ENCODE measurements at places on chromosomes 1 and 21.

DNA sequence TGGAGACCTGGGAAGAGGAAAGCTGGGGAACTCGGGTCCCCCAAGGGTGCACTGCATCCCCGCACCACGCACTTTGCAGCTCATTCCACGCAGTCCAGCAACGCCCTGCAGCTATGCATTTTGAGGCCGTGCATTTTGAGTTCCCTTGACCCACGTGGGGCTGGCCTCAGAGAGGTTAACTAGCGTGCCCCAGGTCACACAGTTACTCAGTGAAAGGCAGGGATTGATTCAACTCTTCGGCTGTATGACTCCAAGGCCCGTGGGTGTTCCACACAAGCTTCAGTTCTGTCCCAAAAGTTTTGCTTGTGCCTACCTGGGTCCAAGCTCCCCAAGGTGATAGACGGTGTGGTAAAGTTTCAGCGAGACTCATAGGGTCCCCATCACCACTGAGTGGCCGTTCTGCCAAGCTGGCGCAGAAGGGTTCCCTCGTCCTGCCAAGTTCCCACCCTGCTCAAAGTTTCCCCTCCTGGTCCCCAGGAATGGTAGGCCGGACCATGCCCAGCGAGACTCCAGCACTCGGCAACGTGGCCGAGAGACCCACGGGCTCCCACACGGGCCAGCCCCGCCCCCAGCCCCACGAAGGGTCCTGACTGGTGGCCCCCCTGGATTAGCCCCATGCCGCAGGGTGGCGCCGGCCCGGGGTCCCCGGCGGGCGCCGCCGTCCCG lies 611 bp downstream of the HSPG2 start:
- no peak for DNase-seq

DNA sequence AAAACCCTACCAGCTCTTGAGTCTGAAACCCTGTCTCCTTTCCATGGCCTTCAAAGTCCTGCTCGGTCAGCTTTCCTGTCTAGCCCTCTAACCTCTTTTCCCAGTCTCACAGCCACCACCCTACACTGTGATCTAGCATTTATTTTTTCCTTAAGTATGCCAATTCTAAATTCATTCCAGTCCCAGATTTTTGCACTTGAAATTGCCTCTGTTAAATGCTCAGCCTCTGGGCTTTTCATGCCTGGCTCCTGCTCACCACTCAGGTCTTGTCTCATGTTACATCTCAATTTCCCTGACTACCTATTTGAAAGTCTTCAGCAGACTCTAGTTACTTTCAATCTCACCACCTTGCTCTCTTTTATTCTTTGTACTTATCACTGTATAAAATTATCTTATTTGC lies 176.2 kb downstream of the ADGRL4 start:
- no peak for DNase-seq

GRCh38 chr1:206464456-206464964 lies 5.8 kb upstream of the IKBKE start:
- DNase-seq: no peak

DNA sequence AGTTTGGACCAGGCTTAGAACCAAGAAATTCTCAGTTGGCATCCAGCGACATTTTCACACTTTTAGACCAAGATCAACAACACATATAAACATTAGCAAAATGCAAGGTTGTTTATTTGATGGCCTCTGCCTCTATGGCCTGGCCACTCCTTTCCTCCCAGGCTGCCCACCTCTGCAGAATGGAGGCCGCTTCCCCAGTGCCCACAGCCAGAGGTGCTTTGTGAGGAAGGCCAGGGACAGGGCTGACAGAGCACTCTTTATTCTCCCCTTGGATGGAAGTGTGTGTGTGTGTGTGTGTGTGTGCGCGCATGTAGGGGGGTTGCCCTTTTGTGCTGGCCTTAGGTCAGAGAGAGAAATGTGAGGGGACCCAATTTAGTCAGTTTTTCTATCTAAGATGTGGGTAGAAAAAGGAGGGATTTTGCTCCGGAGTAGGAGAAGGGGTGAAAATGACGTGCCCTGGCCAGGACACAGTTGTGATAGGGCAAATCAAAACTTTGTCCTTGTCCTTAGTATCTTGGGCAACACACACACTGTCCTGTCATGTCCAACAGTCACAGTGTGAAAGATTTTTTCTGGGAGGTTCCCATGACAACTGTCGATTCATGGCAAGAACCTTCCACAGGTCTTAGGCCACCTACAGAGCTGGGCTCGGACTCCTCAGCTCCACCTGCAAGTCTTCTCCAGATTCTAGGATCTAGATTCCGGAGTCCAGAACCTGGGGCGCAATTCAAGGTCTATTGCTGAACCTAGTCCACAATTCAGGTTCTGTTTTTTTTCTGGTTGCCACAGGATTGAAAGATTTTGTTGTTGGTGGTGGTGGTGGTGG lies 104.9 kb upstream of the SLC2A1 start:
- DNase-seq: no peak

GRCh38 chr1:114025609-114026401 lies 46.5 kb downstream of the OLFML3 start:
- no peak for DNase-seq

GRCh38 chr1:114986286-114986685 lies 43.3 kb upstream of the TSHB start:
- DNase-seq: no peak

- DNase-seq: no peak
These were observed 824.8 kb downstream of the ADGRL2 start for GRCh38 chr1:82625537-82625936.

- DNase-seq: no peak
These were observed 17.0 kb upstream of the OLFML2B start for GRCh38 chr1:162040657-162041056.

DNA sequence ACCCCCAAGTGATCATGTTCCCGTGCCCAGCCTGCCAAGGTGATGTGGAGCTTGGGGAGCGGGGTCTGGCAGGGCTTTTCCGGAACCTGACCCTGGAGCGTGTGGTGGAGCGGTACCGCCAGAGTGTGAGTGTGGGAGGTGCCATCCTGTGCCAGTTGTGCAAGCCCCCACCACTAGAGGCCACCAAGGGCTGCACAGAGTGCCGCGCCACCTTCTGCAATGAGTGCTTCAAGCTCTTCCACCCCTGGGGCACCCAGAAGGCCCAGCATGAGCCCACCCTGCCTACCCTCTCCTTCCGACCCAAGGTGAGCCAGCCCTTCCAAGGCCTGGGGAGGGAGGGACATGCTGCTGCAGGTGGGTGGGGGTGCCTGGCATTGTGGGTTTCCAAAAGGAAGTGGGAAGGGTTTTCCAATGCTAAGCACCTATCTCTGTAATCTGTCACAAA lies 2.3 kb downstream of the TRIM46 start:
- DNase-seq: no peak

GRCh38 chr1:86356247-86356646 lies 39.9 kb downstream of the ODF2L start:
- DNase-seq: no peak

DNA sequence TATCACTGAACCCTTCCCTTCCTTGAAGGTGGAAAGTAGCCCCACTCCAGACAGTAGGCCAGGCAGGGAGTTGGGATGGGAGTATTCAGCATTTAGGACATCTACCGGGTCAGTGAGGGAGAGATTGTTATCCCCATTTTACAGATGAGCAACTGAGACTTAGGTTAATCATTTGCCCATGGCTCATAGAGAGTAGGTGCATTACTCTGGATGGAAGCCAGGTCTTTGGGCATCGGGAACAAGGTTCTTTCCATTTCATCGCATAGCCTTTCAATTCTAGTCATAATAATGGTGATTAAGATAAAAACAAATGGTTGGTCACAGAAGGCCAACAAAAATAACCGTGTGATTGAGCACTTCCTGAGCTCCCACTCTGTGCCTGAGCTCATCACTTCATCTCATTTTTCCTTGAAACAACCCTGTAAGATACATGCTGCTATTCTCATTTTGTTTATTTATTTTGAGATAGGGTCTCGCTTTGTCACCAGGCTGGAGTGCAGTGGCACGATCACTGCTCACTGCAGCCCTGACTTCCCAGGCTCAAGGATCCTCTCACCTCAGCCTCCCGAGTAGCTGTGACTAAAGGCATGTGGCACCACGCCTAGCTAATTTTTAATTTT lies 64.8 kb downstream of the NAV1 start:
- DNase-seq: no peak

DNA sequence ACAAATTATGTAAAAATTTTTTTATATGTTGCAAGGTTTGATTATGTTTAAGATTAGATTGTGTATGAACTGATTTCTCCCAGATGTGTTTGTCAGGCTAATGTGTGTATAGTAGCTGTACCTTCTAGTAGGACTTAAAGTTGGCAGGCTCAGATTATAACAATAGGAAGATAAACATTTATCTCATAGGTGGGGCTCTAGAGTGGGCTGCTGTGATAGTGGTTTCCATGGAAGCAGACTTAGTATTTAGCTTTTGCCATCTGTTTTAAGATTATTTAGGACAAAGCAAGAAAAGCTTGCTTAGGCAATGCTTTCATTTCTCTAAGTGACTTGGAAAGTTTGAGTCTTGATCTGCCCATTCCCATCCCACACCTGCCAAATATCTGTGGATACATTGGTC lies 187.7 kb upstream of the CACYBP start:
- no peak for DNase-seq

GRCh38 chr1:205595435-205595834 lies 36.4 kb downstream of the ELK4 start:
- DNase-seq: no peak

- no peak for DNase-seq
These were observed 776 bp downstream of the ITSN1 start for GRCh38 chr21:33642896-33643657.

- DNase-seq: no peak
These were observed 888.3 kb downstream of the LTN1 start for GRCh38 chr21:28104346-28104745.

DNA sequence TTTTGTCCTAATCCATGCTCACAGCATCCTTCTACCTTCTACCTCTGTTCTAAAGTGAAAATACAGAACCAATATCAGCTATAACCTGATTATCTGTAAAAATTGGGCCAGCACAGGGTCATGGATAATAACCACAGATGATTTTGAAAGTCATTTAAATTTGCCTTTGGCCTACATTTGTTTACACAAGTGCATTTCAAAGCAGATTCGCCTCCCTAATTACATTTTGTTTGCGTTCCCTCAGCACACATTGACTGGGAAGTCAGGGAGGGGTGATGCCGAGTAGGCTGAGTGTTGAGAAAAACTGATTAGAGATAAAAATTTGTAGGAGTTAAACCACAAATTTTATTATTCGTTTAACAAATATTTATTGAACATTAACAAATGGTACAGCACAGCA lies 19.2 kb upstream of the RGS8 start:
- DNase-seq: no peak

GRCh38 chr1:52404975-52405338 lies 555 bp downstream of the PRPF38A start:
- DNase-seq: no peak

DNA sequence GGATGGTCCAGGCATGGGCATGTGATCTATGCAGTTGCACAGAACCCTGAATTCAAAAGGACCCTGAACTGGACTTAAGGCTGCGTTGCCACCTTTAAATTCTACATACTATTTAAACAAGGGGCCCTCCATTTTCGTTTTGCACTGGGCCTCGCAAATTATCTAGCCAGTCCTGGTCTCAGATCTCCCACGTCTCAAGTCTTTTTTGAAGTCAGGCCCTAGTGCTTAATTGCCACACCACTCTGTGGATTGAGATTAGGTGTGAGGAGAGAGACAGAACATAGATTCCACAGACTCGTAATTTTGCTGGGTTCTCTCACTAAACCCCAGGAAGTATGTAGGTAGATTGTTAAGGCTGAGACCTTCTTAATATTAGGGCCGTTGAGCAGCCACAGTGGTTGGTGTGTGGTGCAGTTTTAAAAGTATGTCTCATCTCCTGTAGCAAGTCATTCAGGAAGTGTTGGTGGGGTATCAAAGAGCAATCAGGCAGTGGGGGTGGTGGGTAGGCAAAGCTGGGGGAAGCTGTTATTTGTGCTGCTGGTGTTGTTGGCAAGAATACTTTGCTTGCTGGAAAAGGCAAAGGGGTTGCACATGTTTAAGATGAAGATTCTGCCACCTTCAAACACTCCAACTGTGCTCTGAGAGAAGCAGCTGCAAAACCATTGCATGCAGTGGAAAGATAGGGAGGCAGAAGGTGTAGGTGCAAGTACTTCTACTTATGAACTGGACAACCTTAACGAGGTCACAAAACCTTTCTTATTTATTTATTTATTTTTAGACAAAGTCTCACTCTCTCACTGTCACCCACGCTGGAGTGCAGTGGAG lies 11.2 kb downstream of the CD84 start:
- DNase-seq: peak; percentile 74

DNA sequence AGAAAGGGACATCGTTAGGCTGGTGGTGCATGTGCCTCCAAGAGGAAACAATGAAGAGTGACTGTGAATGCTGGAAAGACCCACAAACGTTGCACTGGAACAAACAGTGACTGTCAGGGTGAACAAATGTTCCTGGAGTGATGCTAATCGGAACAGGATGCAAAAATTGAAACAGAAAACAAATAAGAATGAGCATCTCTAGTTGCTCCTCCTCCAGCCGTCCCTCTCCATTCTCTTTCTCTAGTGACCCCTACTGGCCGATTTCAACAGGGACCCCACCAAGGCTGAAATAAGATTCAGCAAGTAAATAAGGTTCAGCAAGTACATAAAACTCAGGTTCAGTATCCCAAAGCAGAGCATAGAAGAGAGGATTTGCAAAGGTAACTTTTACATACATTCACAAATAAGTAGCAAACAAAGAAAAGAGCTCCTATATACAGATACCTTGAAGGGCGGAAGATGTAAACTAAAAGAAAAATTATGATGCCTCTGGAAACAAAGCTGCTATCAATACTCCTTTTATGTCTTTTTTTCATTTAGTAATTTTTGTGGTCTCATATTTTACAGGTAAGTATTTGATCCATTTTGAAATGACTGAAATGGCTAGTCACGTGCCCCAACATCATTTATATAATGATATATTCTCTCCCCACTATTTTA lies 836.1 kb upstream of the ADAMTS5 start:
- peak; percentile 8 for DNase-seq

DNA sequence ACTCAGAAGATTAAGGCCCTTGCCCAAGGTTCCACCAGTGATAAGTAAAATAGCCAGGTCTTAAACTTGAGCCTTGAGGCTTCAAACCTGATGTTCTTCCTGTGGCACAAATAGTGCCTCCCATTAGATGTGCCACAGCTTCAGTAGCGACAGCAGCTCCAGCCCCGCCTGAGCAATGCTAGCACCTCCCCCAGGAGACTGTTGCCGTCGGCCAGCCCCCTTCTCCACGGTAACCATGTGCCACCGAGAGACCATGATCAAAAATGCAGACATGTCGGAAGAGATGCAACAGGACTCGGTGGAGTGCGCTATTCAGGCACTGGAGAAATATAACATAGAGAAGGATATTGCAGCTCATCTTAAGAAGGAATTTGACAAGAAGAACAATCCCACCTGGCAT lies 32.2 kb downstream of the KLHDC7A start:
- no peak for DNase-seq

GRCh38 chr1:240682166-240682858 lies 70.4 kb upstream of the GREM2 start:
- no peak for DNase-seq

All from stimulated activated CD4-positive, alpha-beta T cell treated with anti-CD3 and anti-CD28 coated beads, Interleukin-1b, Interleukin-23, amount 100 ng/mL, for 48 hours (primary cell).